ENCODE measurements at places on chromosomes 5 and 9.
A peak's percentile ranks its signal among the peaks of the same experiment; 100 is the strongest.

- no peak for DNase-seq
Observed at GRCh38 chr5:173944511-173944910, 44.5 kb upstream of the C5orf47 start.

GRCh38 chr9:76996700-76997099 lies 22.8 kb upstream of the FOXB2 start:
- DNase-seq: no peak

DNA sequence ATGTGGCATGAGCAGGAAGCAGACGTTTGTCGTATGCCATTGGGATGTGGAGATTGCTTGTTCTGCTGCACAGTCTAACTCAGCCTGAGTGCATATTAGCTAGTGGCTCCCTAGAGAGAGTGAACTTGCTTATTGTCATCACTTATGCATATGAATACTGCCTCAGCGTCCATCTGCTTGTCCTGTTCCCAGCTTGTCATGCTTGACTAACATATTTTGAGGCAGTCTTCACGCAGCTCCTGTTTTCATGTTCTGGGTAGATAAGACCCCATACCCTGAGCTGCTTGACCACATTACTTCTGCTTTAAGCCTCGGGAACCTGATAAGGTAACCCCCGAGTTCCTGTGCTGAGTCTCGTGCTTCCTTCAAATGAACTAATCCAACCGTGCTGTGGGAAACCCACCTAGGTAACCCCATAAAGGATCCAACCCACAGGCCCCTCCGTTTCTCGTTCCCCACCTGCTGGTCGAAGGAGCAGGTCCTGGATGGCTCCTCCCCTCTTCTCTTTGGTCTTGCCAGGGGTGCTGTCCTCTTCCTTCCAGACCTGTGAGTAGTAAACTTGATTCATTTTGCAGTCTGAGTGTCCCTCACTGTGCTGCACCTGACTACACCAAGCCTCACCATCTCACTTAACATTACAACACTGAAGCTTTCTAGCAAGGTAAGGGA lies 25.0 kb downstream of the ANKRD33B start:
- no peak for DNase-seq

GRCh38 chr5:83636156-83636555 lies 84.5 kb downstream of the HAPLN1 start:
- no peak for DNase-seq

DNA sequence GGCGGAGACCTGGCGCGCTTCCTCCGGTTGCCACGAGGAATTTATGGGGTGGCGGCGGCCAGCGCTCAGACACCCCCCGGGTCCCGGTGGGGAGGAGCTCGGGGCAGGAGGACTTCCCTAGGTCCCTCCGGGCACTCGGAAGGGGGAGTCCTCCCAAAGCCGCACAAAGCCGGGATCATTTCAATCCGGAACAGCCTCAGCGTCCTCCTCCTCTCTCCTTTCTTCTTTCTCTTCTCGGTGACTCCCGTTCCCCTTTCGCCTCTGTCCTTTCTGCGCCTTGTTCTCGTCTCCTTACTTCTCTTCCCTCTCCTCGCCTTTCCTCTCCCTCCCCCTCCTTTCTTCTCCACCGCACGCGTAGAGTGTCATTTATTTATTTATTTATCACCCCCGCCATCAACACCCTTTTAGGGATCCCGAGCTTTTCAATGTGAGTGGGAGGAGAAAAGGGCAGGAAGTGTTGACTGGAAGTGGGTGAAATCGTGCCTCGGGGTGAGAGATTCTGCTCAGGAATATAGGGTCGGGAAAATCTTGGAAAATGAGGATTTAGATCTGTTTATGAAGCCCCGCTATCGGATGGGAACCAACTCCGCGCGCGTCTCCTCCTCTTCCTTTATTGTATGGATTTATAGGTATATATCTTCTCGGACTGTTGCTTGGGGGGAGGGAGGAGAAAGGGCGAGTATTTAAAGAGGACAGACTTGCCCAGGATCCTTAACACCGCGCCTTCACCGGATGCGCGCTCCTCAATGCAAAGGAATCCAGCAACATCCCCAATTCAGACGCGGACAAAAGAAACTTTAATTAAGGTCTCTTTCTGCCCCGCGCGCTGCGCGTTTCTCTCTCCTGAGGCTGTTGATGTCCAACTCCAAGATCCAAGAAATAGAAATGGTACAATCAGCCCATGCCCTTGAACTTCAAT lies 2.0 kb upstream of the ZNF462 start:
- peak; percentile 61 for DNase-seq

- DNase-seq: no peak
Observed at GRCh38 chr5:132651838-132652469, 6.0 kb upstream of the IL13 start.

DNA sequence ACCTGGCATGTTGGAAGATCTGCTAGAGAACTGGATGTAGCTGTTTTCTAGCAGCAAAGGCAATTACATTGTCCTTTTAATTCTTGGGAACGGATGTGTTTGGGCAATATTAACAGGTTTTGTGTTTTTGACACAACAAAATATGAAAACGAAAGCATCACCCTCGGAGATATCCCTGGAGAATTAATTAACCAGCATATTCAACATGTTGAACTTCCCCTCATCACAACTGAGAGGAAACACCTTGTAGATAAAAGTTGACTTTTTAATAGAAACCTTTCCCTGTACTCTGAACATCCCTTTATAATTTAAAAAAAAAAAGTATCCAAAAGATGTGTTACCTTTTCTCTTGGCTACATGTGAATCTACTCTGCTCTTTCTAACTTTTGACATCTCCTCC lies 13.0 kb downstream of the SEMA6A start:
- no peak for DNase-seq

- DNase-seq: no peak
Observed at GRCh38 chr9:14205463-14205862, 108.5 kb downstream of the NFIB start.

- no peak for DNase-seq
Observed at GRCh38 chr9:115292584-115293279, 174.8 kb upstream of the TNC start.

- DNase-seq: no peak
Observed at GRCh38 chr5:172364773-172365172, 81.2 kb upstream of the UBTD2 start.

GRCh38 chr5:34483442-34484033 lies 172.6 kb upstream of the RAI14 start:
- DNase-seq: no peak

GRCh38 chr9:83937861-83938455 lies 16.7 kb upstream of the KIF27 start:
- peak; percentile 44 for DNase-seq

DNA sequence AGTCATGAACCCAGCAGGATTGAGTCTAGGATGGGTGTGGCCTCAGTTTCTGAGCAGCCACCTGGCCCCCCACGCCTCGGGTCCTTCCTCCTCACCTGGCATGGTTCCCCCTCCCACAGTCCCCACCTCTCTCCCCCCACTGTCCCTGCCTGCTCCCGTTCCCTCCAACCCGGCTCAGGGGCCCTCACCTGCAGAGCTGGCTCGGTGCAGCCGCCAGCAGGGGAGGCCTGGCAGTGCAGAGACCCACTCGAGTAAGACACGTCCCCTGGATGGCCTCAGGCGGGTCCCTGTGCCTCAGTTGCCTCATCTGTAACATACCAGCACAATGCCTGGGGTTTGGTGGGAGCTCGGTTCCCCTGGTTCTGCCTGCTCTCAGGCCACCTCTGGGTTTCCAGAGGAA lies 66.2 kb downstream of the NEK6 start:
- no peak for DNase-seq

- DNase-seq: no peak
Observed at GRCh38 chr5:91072881-91073280, 310.2 kb downstream of the ARRDC3 start.

- no peak for DNase-seq
Observed at GRCh38 chr9:15420796-15421195, 1.9 kb upstream of the SNAPC3 start.

DNA sequence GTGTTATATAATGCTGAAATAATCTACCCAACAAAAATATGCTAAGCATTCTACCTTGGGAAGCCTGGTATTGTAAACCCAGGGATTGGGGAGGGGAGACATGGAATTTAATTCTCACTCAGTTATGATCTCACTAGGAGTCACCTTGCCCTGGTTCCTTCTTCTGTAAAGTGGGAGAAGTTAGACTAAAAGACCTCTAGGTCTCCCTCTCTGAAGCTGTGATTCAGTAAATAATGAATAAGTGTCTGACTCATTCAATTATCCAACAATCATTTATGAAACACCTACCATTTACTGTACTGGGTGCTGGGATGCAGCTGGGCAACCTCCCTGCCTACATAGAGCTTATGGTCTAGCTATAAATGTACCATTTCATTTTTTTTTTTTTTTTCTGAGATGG lies 20.2 kb upstream of the SPARC start:
- no peak for DNase-seq

- no peak for DNase-seq
Observed at GRCh38 chr9:100819980-100820379, 208.5 kb upstream of the PLPPR1 start.

GRCh38 chr5:92969781-92970237 lies 611.2 kb downstream of the NR2F1-AS1 start:
- DNase-seq: no peak

GRCh38 chr5:82150559-82150958 lies 127.6 kb downstream of the RPS23 start:
- no peak for DNase-seq

DNA sequence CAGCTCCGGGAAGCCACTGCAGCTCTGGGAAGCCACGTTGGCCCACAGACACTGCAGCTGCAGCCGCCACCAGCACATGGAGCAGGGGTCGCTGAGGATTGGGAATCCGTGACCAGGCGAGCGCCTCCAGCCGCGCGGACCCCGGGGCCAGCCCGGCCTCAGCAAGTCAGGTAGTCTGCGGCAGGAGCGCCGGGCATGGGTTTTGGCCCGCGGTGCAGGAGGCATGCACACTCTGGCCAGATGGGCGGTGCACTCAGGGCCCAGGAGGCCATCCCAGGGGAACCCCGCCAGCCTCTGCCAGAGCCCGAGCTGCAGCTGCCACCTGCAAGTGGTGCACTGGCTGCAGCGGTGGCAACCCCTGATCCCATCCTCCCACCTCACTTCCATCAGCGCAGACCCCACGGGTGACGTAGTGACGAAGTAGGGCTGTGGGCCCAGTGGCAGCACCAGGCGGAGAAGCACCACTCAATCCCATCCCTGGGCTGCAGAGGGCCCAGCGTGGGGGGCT lies 368.3 kb upstream of the SPATA31A5 start:
- peak; percentile 36 for DNase-seq

DNA sequence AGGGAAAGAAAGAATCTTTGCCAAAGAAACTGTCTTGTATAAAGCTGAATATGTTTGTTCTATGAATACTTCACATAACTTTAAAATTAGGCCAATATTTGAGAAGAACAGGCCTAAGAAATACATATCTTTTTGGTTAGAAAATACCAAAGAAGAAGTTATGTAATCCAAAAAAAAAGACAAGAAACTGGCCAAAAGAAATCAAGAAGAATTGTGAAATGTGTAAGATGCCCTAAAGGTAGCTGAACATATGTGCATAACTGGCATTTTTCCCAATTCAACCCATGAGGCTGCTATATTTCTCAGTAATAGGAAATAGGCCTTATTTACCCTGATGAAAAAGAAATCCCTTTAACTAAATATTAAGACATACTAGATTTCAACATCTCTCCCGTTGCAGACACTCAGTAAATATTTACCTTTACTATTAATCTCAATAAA lies 290.0 kb downstream of the CETN3 start:
- DNase-seq: no peak

- DNase-seq: no peak
Observed at GRCh38 chr5:5154733-5155132, 14.6 kb downstream of the ADAMTS16 start.

- no peak for DNase-seq
Observed at GRCh38 chr9:24118190-24118589, 292.1 kb upstream of the ELAVL2 start.

GRCh38 chr9:1024112-1024511 lies 26.0 kb upstream of the DMRT2 start:
- no peak for DNase-seq

- DNase-seq: no peak
Observed at GRCh38 chr5:39943811-39944210, 519.0 kb upstream of the DAB2 start.

DNA sequence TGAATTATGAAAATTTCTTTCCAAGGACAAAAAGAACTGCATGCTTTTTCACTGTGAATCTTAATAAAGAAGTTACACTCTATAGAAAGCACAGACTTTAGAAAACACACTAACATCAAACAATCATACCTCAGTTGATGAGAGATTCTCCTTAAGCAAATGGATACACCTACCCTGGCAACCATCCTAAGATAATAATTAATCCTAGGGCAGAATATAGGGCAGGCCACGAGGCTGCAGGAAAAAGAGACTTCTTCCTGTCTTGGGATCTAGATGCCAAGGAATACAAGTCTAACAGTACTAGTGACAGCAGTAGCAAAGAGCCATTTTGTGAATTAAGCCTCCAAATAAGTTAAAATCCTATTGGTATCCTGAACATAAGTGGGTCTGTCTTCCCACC lies 395.4 kb downstream of the EFNA5 start:
- DNase-seq: no peak

- no peak for DNase-seq
Observed at GRCh38 chr5:143400541-143401226, 2.8 kb downstream of the NR3C1 start.

- no peak for DNase-seq
Observed at GRCh38 chr9:108834959-108835665, 20.7 kb downstream of the ACTL7B start.

DNA sequence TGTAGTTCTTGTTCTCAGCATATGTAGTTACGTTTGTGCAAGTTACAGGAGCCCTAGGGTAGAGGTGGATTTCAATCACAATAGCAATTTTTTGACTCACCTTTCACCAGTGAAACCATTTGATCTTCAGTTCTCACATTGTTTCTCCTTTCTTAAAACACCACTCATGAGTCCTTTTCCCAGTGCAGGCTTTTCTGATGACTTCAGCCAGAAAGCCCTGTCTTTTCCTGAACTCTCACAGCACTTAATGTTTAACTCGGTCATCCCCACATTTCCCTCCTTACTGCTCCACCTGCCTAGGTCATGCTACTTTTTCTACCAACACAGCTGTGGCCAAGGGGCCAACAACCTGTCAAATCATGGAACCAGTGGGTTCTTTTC lies 37.9 kb downstream of the ARHGEF28 start:
- DNase-seq: no peak

GRCh38 chr5:107282061-107282460 lies 388.7 kb downstream of the EFNA5 start:
- DNase-seq: no peak

GRCh38 chr5:83942155-83942554 lies 221.5 kb upstream of the HAPLN1 start:
- no peak for DNase-seq

DNA sequence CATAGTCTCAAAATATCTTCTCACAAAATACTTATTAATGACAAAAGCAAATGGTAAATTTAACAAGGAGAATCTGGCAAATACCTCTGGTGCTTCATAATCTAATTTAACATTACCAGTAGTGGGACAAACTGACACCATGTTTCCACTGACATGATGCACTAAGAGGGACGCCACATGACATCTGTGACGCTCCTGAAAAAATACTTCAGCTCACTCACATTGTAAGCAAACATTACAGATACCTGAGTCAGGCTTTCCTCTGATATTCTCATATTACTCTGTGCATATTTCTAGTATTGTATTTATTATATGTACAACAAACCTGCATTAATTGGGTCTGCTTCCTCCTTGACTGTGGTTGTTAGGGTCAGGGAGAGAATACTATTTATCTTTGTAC lies 56.7 kb upstream of the OSMR start:
- no peak for DNase-seq

- DNase-seq: no peak
Observed at GRCh38 chr9:22401671-22402070, 45.0 kb upstream of the DMRTA1 start.

All from mucosa of descending colon (tissue), 3 donors.